ENCODE measurements at places on chromosomes 7 and 10.

GRCh38 chr7:135950972-135951371 lies 26.2 kb downstream of the MTPN start:
- DNase-seq = no peak

- peak; percentile 92 for DNase-seq
Observed at GRCh38 chr7:5694912-5695726, 86.3 kb downstream of the RNF216 start.

- DNase-seq = no peak
Observed at GRCh38 chr10:26440088-26440470, 1.9 kb downstream of the APBB1IP start.

- no peak for DNase-seq
Observed at GRCh38 chr7:115332691-115333090, 410.8 kb downstream of the MDFIC start.

DNA sequence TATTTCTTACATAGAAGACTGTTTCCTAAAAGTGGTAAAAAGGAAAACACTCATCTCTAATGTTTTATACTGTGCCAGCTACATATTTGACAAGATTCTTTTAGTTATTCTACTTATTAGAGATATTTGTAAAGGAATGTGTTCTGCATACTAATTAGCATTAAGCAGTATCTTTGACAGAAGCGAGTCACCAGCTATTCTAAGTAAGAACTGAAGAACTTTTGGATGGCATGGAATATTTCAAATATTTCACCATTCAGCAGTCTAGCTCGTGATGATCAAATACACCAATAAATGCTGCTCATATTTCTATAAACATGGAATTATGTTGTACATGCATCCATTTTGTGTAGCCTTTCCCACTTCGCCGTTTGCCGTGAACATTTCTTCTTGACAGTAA lies 241.6 kb upstream of the TCF7L2 start:
- DNase-seq = peak; percentile 24

DNA sequence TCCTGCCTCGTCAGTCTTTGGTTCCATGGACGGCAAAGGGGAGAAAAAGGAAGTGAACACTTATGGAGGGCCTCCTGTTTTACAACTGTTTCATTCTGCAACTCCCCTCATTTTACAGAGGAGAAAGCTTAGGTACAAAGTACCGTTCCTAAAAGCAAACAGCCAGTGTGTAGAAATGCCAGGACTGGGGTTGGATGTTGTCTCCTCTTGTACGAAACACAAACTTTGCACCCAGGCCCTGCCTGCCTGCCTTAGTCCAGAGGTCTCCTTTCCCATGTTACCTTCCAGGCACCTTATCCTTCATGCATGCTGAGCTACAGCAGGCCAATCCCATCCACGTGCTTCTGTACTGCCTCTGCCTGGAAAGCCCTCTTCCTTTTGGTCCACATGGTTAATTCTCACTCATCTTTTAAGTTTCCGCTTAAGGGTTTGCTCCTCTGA lies 86.0 kb downstream of the ICA1 start:
- no peak for DNase-seq

GRCh38 chr7:111108496-111108895 lies 17.6 kb downstream of the LRRN3 start:
- DNase-seq = peak; percentile 49

DNA sequence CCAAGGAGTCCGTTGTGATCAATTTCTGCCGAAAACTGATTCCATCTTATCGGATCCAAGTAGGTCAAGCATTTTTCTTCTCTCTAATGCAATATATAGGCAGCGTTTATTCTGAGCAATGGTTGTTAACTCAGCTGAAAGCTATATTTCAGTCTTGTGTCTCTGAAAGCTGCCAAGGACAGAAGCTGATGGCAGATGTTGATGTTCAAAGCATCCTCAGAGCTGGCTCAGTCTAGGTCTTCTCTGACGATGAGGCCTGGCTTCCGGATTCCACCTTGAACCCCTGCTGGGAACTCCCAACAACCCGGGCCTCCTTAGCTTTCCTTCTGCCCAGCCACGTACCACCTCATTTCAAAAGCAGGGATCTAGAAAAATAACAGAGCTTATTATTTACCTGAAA lies 863.6 kb downstream of the NRG3 start:
- DNase-seq = no peak

- peak; percentile 74 for DNase-seq
Observed at GRCh38 chr7:77425101-77426051, 9.2 kb upstream of the GSAP start.

All from EL (cell line).